ENCODE measurements at places on chromosomes 5 and 9.

DNA sequence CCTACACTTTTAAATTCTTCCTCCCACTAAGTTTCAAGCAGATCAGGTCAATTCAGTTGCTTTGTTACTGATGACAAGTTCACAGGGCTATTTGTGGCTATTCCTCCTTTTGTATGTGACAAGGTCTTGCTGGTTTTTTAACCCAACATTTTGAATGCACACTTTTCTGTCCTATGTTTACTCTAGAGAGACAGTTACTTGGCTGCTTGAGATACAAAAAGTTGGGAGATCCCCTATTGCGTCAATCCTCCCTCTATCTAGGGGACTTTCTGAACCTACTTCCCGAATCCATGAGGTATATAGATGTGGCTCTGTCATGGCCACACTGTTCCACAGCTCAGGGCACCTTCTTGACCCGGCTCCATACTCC, 386.7 kb downstream of the NTRK2 start:
- peak; percentile 43 for DNase-seq

DNA sequence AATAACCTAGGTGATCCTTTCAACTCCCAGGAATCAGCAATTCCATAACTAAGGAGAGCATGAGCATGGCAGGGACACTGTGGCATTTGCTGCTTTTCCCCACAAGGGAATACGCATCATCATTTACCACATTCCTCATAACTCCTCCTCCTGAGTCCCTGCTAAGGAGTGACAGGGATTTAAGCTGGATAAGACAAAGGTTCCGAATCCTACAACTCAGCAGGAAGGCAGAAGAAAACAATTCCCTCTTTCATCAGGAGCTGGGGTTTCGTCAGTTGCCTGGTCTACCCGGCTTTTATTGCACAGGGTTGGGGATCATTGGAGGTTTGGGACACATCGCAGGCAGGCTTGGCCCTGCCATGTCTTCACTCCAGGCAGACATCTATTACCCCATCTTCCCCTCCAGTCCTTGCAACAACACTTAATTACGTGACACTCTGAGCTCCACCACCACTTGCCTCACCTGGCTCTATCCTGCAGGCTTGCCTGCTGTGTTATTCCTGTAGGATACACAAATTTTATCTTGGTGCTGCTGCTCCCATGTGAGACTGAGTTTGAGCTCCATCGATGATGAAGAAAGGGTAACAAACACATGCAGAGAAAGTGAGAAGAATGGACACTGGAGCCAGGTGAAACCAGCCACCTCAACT, 563.0 kb upstream of the KLF4 start:
- no peak for DNase-seq

DNA sequence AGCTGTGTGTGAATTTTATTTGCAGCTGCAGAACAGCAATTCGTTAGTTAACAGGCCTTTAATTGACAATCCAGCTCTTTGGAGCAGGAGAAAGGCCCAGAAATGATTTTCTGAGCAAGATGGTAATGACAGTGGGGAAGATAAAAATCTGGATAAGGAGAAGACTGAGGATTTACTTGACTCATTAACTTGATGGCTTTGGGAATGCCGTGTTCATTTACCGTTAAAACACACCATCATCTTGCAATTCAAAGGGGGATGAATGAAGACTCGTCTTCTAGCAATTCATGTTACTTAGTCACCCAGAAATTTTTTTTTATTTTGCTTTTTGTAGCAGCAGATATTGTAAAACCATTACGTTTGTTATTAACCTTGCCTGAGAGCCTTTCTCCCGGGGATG, 52.0 kb downstream of the PTTG1 start:
- DNase-seq = no peak

GRCh38 chr5:980001-980588, 28.5 kb upstream of the NKD2 start:
- DNase-seq = no peak

DNA sequence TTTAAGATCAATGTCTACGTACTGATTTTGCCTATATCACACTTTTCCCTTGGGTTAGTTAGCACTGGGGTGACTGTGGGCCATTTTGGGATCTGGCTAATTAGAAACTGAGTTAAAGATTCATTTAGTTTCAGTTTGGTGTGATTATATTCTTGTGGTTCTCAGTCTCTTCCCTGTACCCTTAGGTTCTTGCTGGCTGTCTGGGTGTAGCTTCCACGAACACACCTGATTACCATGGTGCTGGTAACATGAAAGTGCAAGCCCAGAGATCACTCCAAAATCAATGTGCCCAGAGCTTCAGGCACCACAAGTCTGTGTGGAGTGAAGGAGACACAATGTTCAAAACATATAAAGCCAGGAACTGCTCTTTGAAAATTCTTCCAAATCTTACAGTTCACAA, 248.1 kb downstream of the PDE4D start:
- DNase-seq = no peak

- DNase-seq = no peak
These were observed 48.3 kb downstream of the IARS1 start for GRCh38 chr9:92245005-92245797.

GRCh38 chr9:130943777-130944176, 4.7 kb upstream of the FIBCD1 start:
- DNase-seq = no peak
